NCI-H1417 treated with DMSO at 0.1 percent for 48 hours (cell line): ENCODE measurements at places on chromosomes 6 and 20.

- no peak for DNase-seq
Observed at GRCh38 chr6:111274593-111275217, 187.4 kb downstream of the SLC16A10 start.

DNA sequence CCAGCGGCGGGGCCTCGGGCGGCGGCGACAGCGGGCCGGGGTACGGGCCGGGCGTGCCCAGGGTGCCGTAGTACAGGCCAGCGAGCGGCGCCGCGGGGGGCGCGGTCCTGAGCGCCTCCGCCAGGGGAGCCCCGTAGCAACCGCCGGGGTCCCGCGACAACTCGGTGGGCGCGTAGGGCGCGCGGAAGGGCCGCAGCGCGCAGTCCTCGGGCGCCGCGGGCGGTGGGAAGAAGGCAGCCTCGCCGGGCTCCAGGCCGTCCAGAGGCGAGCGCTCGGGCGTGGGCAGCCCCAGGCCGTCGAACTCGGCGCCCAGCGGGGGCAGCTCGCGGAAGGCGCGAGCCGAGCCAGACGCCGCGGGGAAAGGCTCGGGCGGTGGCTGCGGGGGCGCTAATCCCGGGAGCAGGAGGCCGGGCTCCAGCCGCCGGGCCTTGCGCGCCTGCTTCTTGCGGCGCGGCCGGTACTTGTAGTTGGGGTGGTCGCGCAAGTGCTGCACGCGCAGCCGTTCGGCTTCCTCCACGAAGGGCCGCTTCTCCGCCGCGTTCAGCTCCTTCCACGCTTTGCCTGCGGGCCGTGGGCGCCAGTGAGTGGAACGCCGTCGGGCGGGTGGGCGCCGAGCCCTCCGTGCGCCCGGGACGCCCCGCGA lies 916 bp downstream of the SOX18 start:
- DNase-seq: no peak

DNA sequence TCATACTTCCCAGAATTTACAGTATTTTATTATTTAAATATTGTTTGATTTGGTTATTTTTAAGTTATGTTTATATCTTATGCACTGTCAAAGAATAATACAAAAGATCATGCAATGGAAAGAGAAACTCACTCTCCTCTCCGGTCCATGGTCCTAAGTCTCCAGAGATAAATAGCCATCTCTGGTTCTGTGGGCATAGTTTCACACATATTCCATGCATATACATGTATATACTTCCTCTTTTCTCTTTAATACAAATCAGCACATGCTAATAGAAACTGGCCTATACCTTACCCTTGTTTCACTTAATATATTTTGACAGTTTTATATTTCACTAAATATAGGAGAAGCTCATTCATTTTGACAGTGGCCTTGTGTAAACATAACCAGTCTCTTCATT lies 901.7 kb upstream of the CITED2 start:
- no peak for DNase-seq

GRCh38 chr6:119077391-119077642 lies 1.1 kb downstream of the FAM184A start:
- DNase-seq: no peak

GRCh38 chr6:33172688-33173534 lies 19.4 kb downstream of the COL11A2 start:
- DNase-seq: no peak

DNA sequence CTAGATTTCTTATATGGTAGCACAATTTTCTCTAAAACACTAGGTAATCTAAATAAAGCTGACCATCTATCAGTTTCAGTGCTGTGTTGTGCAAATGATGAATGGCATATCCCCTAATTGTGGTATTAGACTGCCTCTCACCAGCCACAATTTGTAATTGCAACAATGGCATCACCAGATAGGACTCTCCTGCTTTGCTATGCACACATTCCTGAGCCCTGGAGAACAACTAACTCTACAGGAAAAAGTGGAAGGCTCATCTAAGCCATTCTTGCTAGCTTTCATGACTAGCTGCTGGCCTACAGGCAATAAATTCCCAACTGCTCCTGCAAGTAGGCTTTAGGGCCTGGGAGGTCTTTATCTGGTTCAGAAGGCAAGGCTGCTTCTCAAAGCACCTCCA lies 974.1 kb downstream of the EYS start:
- no peak for DNase-seq

GRCh38 chr6:149266659-149267058 lies 50.9 kb upstream of the TAB2 start:
- DNase-seq: no peak

- no peak for DNase-seq
Observed at GRCh38 chr6:137148306-137149034, 25.0 kb downstream of the IL22RA2 start.

GRCh38 chr6:25714765-25715164 lies 39.8 kb upstream of the SLC17A4 start:
- no peak for DNase-seq
